SHP77 treated with DMSO at 0.1 percent for 48 hours (cell line): ENCODE measurements at places on chromosomes 11 and 22.
A peak's percentile ranks its signal among the peaks of the same experiment; 100 is the strongest.

DNA sequence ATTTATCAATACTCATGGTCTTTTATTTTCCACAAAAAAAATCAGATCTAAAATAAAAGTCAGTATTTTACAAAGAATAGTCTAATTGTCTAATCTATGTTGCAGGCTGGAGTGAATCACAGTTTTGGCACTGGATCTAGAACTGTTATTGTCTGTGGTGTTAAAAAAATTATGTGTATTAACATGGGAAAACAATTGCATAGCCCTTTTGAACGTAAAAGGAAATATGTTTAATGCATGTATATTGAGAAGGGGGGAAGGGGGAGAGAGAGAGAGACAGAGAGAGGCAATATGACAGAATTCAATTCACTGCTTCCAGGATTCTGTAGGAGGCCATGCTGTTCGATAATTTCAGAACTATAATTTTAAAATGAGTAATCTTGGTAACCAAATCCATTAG, 324.9 kb upstream of the CCDC90B start:
- no peak for DNase-seq

DNA sequence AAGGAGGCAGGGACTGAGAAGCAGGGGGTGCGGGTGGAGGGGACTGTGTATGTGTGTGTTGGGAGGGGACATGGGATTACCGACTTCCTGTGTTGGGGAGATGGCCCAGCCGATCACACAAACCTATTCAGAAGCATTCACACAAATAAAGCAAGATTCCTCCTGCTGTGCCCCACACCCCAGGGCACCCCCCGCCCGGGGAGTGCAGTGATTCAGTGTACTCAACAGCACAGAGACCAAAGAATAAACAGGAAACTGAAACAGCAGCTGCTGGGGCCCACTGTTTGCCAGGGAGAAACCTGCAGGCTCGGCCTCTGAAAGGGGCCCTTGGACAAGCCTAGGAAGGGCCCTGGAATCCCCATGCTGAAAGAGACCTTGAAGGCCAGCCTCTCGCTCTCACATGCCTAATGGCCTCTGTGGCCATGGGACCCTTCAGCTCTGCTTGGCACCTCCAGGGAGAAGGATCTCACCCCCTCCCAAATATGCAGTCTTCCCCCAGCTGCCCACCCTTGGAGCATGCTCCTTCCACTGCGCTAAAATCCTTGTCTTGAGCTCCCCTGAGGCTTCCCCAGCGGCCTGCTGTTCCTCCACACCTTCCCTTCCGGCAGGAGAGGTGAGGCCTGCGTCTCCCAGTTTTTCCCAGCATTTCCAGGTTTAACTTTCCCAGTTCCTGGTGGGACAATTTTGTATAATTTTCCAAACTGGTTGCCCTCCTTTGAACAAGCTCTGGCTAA, 72.9 kb downstream of the CSNK2A3 start:
- DNase-seq, result peak; percentile 29

DNA sequence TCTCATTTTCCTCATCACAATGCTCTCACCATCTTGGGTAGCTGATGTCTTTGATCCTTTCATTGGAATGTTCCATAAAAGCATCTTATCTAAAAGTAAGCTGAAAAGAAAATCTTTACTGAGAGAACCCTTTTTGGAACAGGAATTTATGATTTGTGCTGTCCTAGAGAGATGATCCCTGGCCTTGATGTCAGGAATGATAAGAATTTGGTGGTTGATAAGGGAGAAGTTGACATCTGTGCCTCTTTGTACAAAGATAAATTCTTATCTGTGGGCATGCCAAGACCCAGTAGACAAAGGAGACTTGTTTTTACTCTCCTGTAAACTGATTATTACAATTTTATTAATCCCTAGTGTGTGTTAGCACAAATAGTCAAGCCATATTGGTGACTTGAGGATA, 36.9 kb downstream of the NAALAD2 start:
- no peak for DNase-seq

DNA sequence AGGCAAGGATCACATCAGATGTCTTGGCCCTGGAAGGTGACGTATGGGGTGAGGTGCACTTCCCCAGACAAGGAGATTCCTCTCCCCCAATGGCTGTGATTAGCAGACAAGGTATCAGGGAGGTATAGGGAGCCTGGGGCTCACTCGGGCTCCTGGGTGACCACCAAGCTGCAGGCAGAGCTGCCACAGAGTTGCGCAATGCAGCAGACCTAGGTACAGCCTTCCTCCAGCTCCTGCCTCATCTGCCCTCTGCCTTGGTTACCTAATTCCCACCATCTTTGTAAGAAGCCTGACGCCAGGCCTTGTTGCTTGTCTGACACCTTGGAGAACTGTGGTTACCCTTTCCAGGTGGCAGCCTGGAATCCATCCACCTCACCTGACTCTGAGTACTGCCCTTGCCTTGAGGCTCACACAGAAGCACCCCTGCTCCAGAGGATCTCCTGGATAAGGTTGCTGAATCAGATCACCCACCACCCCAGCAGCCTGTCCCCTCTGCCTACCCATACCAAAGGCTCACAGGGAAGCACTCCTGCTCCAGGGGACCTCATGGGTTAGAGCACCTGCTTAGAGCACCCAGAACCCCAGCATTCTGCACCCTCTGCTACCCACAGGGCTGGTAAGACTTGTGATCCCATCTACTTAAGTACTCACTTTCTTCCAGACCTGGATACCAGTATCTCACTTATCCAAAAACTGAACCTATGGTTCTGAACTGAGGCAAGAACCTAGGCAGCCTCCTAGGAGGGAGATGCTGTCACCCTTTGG, 40.4 kb downstream of the GAB4 start:
- no peak for DNase-seq

GRCh38 chr22:19643448-19644313, 70.6 kb upstream of the SEPTIN5 start:
- DNase-seq, result no peak

- DNase-seq, result peak; percentile 22
Measured at GRCh38 chr11:110092111-110092514, 1.1 kb upstream of the ZC3H12C start.

DNA sequence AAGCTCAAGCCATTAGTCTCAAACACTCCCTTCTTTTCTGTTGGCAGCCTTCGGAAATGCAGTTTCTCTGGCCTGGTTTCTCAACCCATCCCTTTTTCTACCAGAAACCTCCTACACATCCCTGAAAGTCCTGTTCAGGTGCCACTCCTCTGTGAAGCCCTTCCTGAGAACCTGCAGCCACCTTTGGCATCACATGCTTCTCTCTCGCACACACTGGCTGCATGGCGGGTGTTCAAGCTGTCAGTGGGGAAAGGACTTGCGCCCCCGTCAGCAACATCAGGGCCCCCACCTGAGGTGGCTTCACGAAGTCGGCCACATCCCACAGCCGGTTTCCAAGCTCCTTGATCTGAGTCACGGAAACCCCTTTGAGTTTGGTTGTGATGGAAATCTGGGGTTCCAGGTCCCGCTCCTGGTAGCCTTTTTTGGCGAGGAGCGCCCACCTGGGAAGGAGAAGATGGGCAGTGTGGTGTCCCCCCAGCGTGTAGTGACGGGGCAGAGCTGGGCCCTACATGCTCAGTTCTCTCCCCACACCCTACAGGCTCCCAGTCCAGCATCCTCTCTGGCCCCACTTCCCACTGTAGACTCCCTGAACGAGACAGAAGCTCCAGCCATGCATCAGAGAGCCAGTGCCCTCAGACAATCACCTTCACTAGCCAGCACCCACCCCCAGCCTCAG, 1.7 kb upstream of the LRRC74B start:
- no peak for DNase-seq

GRCh38 chr11:126832387-126832786, 168.2 kb downstream of the KIRREL3 start:
- no peak for DNase-seq

GRCh38 chr11:75733431-75734107, 15.9 kb downstream of the MOGAT2 start:
- DNase-seq, result no peak

- no peak for DNase-seq
Measured at GRCh38 chr11:73306977-73307322, 1.1 kb upstream of the ARHGEF17 start.

- no peak for DNase-seq
Measured at GRCh38 chr22:37273126-37273845, 9.0 kb upstream of the CYTH4 start.

- no peak for DNase-seq
Measured at GRCh38 chr11:12507391-12507790, 130.0 kb downstream of the PARVA start.

- no peak for DNase-seq
Measured at GRCh38 chr22:47374901-47375575, 612.6 kb downstream of the TBC1D22A start.

DNA sequence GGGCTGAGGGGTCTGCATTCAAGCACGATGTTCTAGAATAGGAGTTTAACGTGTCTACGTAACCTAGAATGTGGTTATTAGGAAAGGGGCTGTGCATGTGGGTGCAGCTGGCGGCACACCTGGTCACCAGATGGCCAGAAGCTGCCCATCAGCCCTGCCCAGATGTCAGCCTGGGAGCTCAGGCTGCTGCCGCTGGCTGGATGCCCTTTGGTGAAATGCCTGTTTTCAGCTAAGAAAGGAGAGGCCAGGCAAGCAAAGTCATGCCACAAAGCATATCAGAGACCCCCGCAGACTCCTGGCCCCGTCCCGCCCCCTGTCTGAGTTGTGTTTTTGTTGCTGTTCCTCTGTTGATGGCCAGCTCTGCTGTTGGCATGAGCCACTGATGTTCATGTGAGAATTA, 11.3 kb upstream of the ADORA2A start:
- no peak for DNase-seq

- no peak for DNase-seq
Measured at GRCh38 chr11:46639197-46639839, 22.0 kb downstream of the ATG13 start.

DNA sequence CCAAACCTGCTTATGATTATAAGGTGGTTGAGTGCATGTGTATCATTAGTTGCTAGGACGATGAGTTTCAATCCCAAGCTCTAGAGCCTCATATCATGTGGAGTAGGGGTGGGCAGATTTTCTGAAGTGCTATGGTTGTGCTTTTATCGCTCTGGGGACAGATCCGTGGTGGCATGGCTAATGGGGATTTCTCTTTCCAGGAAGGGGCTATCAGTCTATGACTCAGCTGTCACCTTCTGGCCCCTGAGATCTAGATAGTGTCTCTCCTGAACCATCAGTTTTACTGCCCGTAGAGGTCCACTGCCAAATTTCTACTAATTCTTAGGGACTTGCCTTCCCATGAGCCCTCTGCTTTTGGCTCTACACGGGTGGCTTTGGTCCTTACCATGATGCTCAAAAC, 51.8 kb downstream of the FDX1 start:
- DNase-seq, result no peak

- no peak for DNase-seq
Measured at GRCh38 chr11:133872160-133872559, 26.8 kb upstream of the SPATA19 start.

- no peak for DNase-seq
Measured at GRCh38 chr11:13252438-13252837, 25.2 kb upstream of the BMAL1 start.

DNA sequence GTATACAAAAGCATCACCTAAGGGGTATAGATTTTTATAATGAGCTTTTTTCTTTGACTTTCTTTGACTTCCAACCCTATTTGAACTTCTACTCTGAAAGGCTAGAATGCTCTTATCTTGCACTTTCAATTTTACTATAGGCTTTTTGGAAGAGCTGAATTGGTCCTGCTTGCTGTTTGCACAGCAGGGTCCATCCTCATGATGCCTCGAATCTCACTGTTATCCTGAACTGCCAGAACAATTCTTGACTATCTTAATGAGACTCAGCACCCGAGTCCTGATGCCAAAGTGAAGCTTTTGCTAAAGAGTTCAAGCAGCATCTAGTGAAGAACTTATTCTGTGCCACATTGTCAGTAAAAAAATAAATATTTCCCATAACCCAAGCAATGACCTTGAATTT, 488.3 kb upstream of the ANO5 start:
- no peak for DNase-seq

- DNase-seq, result no peak
Measured at GRCh38 chr11:108817976-108818375, 153.1 kb downstream of the DDX10 start.

DNA sequence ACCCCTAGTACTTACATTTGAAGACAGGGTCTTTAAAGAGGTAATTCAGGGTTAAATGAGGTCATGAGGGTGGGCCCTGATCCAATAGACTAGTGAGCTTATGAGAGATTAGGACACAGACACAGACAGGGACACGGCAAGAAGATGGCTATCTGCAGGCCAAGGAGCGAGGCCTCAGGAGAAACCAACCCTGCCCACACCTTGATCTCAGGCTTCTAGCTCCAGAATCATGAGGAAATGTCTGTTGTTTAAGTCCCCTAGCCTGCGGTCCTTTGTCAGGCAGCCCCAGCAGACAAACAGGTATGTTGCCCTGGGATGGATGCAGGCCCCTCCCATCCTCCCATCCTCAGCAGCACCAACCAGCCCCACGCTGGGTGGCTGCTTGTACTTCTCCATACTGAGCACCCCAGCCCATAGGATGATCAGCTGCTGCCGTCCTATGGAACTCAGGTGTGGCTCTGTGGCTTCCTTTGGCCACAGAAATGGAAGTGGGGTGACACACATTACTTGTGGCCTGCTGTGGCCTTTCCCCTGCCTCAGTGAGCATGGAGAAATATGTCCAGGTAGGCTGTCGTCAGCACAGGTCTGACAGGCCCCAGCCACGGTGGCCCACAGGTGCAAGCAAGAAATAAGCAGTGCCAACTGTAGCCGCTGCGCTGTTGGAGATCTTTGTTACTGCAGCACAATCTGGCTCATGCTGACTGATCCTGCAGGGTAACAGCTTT, 7.9 kb downstream of the GNB1L start:
- DNase-seq, result no peak
